ENCODE measurements at places on chromosomes 1 and 21. TPM values are rescaled to one million over a fixed set of nuclear protein-coding genes. Genes with fewer than 3 reads are reported as not detected.

The HAO2 gene
- not detected for polyA plus RNA-seq

GRCh38 chr1:1922956-1923833 lies 4.1 kb upstream of the TMEM52 start:
- DNase-seq: no peak

The GPR25 gene
- not detected for polyA plus RNA-seq

DNA sequence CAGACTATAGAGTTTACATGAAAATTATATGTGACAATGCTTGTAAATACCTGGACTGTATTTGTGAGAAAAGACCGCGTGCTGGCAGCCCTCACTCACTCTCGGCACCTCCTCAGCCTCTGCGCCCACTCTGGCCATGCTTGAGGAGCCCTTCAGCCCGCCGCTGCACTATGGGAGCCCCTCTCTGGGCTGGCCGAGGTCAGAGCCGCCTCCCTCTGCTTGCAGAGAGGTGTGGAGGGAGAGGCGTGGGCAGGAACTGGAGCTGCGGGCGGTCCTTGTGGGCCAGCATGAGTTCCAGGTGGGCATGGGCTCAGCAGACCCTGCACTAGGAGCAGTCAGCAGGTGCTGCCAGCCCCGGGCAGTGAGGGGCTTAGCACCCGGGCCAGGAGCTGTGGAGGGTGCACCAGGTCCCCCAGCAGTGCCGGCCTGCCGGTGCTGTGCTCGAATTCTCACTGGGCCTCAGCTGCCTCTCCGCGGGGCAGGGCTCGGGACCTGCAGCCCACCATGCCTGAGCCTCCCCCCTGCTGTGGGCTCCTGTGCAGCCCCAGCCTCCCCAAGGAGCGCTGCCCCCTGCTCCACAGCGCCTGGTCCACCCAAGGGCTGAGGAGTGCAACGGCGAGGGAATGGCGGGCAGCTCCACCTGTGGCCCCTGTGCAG lies 482.5 kb downstream of the AGBL4 start:
- DNase-seq: no peak

- DNase-seq: no peak
Measured at GRCh38 chr1:230211436-230212145, 144.6 kb downstream of the GALNT2 start.

The AMY2A gene
- polyA plus RNA-seq: not detected

DNA sequence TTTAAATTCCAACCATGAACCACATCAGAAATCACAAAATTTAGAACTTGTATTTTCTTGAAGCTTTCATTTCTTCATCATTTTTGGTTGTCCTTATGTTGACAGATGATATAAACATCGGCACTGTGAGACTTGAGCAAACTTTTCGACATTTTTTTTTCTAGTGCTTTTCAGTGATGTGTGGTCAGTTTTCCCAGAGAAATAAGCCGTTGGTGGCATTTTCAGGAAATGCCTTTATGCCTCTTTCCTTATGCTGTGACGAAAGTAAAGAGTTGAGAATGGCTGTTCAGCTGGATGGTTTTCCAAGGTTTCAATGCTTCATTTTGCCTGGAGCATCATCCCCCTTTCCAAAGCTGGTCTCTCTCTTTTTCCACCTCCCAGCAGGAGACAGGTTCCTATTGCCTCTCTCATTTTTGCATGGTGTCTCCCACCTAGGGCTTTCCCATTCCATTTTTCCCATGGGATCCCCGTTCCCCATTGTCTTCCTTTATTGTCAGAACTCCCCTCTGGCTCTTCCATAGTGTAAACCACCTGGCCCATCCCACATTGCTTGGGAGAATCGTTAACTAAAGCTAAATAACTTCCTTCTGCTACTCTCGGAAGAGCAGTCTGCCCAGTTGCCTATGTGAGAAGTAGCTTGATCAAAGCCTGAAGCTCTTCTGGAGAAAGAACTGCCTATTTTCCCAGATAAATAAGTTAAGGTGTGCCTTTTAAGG lies 61.4 kb upstream of the DYNLT5 start:
- no peak for DNase-seq

DNA sequence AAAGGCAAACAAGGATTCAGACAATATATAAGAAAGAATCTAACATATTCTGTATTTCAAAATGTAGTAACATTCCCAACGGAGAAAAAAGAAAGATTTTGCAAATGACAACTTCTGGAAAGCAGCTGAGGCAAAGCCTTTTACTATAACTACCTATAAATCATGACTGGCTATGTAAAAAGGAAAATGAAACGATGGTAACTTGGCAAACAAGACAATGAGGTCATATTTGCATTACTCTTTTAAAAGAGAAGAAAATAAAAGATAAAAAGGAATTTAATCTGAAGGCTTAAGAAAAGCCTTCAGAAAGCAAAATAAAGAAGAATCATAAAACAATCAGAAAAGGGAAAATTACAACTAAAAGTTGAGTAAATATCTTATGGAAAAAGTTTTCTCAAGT lies 25.1 kb upstream of the ASPM start:
- no peak for DNase-seq

Data from AG04450 (cell line).